ENCODE measurements at places on chromosomes 2 and 18.
A peak's percentile ranks its signal among the peaks of the same experiment; 100 is the strongest.

GRCh38 chr2:42142547-42143184 is 26.5 kb upstream of the EML4 start:
- no peak for DNase-seq

GRCh38 chr2:16622399-16622968 is 43.1 kb downstream of the CYRIA start:
- no peak for DNase-seq

DNA sequence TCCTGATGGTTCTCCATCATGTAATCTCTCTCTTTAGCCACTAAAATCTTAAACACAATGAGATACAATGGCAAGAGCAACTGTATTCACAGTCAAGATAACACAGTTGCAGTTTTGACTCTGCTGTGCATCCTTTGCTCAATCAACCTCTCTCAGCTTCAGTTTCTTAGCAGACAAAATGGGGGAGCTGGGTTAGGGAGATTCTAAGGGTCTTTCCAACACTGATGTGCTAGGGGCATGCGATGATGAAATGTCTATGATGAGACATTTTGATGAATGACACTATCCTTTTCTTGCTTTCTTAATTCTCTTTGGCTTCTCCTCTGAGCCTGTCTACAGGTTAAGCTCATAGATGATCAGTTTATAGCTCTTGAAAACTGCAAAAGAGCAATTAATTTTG is 1.1 kb downstream of the SERPINB10 start:
- DNase-seq = no peak

GRCh38 chr2:42795841-42796301 is 3.5 kb upstream of the HAAO start:
- no peak for DNase-seq

- no peak for DNase-seq
These were observed 80.3 kb downstream of the TPO start for GRCh38 chr2:1493431-1494126.

- no peak for DNase-seq
These were observed 15.8 kb downstream of the DSC1 start for GRCh38 chr18:31146809-31147208.

DNA sequence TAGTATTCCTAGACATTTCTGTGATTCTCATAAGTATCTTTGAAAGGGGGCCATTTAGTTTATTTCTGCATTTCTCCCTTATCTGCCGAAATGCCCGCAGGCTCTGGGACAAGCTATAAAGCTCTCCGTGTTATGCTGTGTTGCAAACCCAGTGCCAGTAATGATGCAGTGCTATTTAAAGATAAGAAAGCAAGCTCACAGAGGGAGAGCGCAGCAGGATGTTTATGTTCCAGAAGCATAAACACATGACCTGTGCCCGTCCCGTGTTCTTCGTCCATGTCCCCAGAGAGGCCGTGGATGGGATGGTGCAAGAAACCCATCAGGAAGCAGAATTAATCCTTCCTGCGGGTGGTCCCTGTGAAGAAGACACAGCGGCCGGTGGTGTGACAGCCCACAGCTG is 99.4 kb downstream of the NEDD4L start:
- DNase-seq = no peak

DNA sequence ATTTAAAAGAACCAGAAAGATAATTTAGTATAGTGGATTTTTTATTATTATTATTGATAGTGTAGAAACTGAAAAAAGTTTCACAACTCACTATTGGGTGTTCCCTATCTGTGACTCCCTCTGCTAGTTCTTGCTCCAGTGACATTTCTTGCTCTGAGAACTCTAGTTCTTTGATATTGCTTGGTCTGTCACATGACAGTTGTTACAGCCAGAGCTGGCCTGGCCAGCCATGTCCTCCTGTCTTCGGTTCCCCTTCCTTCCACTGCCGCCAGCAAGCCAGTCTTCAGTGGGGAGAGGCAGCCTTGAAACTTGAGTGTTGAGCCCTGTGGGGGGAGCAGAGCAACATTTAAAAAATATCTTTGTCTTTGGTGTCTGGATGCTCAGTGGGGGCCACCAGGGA is 7.6 kb upstream of the THOC1 start:
- no peak for DNase-seq

DNA sequence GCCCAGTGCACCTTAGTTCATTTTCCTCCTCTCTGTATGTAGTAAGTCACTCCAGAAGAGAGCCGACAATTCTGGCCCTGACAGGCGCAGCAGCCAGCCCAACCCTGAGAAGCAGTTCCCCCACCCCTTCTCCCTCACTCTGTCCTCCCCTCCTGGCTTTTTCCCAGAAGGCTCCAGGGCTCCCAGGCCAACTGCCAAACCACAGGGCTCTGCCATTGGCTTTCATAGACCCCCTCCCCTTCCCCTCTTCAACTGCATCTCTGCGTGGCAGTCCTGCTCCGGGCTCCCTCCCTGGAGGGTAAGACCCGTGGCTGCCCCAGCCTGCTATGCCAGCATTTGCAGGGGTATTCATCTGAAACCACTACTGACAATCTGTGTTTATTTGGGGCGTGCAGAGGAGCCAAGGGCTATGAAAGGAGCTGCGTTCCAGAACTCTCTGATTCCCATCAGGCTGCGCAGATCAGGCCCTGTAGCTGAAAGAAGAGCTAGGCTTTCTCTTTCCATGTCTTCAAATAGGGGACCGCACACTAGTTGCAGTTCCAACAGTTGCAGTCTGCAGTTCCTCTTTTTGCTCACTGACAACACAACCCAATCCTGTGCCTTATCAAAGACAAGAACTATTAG is 388.6 kb upstream of the TNP1 start:
- DNase-seq = peak; percentile 41

GRCh38 chr2:190360965-190361364 is 17.6 kb downstream of the INPP1 start:
- DNase-seq = no peak

GRCh38 chr2:180905002-180905401 is 75.4 kb upstream of the UBE2E3 start:
- DNase-seq = no peak

GRCh38 chr2:155023674-155024073 is 325.2 kb downstream of the KCNJ3 start:
- no peak for DNase-seq

DNA sequence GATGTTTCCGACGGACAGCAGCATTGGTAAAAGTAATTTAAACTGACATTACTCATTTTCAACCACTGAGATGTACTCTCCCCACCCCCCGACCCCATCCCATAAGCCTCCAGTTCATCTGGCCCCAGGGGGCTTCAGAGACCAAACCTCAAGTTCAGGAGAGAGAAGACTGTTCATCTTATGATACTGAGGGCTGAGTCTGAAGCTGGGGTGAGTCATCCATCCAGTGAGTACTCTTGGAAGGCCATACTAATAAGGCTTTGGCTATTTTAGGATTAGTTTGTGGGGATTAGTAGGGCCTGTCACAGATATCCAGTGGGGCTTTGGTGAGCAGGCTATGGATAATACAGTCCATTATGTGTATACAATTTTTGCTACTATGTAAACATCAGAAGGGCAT is 125.3 kb upstream of the APCDD1 start:
- DNase-seq = no peak

DNA sequence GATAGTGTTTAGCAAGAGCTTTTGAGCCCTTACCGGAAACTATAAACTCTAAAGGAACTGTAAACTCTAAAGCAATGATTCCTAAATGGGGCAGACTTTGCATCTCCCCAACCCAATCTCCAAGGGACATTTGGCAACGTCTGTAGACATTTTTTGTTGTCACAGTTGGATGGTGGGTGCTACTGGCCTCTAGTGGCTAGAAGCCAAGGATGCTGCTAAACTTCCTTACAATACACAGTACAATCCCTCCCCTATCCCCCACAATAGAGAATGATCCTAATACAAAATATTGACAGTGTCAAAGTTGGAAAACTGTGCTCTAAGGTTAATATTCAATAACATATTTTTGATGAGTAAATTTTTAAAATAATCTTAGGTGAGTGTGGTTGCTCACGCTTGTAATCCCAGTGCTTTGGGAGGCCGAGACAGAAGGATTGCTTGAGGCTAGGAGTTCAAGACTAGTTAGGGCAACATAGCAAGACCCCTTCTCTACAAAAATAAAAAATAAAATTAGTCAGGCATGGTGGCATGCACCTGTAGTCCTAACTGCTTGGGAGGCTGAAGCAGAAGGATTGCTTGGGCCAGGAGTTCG is 66.7 kb downstream of the PTPN4 start:
- peak; percentile 54 for DNase-seq

GRCh38 chr2:120262761-120263428 is 10.2 kb downstream of the RALB start:
- DNase-seq = peak; percentile 36

GRCh38 chr18:23718731-23719130 is 29.5 kb downstream of the LAMA3 start:
- peak; percentile 31 for DNase-seq

GRCh38 chr2:189848276-189848675 is 64.0 kb downstream of the PMS1 start:
- DNase-seq = no peak

GRCh38 chr2:73582364-73582763 is 59.9 kb downstream of the NAT8 start:
- no peak for DNase-seq

DNA sequence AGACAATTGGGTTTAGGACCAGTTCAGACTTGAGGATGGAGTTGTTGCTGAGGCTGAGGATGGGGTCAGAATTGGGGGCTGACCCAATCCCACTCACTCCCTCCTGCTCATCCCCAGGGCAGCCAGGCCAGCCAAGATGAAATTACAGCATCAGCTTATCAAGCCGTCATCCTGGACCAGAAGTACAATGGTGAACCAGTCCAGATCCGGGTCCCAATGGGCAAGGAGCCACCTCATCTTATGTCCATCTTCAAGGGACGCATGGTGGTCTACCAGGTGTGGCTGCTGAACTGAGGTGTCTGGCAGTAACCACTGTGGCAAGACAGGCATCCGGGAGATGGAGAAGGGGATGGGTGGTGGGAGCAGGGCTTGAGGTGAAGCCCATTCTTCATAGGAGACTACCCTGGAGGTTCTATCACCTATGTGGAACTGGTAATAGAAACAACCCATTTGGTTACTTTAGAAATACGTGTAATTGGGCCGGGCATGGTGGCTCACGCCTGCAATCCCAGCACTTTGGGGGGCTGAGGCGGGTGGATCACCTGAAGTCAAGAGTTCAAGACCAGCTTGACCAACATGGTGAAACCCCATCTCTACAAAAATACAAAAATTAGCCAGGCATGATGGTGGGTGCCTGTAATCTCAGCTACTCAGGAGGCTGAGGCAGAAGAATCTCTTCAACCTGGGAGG is 13.9 kb downstream of the VIL1 start:
- DNase-seq = no peak

DNA sequence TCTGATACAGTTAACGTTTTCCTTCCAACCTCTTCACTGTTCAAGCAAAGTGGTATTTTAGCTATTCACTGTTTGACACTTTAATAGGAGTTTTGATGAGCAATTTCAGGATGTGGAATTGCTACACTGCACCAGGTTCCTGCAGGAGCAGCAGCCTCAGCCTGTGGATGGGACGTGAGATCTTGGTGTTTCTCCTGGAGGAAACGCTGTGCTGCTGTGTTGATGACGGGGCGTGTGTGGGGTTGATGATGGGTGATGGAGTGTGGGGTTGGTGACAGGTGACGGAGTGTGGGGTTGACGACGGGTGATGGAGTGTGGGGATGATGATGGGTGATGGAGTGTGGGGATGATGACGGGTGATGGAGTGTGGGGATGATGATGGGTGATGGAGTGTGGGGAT is 98.9 kb downstream of the RTP5 start:
- no peak for DNase-seq

DNA sequence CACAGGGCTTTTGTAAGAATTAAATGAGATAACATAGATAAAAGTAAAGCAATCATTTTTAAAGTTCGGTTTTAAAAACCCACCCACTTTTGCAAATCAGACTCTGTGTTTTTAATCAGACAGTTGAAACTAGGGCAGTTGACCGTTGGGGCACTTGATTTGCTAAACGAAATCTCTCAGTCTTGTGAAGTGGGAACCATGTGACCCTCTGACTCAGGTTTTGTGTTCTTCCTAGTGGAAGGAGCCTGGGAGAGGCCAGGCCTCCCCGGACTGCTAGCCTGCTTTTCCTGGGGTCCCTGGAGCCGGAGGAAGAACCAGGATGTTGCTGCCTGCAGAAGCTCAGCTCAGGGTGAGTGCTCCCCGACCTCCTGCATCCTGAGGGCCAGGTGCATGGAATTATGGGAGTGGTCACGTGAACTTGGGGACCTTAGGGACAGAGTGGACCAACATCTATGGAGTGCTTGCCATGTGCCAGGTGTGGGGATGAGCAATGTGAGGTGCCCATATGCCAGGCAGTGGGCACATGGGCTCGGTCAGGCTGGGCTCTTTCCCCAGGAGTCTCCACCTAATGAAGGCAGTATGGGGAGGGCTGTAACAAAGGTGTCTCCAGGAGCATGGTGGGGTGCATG is 3.9 kb downstream of the C2orf72 start:
- no peak for DNase-seq

- no peak for DNase-seq
These were observed 1.5 kb downstream of the IKZF2 start for GRCh38 chr2:213149949-213150314.

- no peak for DNase-seq
These were observed 52.7 kb downstream of the CCDC68 start for GRCh38 chr18:54906331-54907185.

- DNase-seq = peak; percentile 87
These were observed 784 bp downstream of the ACTR1B start for GRCh38 chr2:97662895-97663625.

DNA sequence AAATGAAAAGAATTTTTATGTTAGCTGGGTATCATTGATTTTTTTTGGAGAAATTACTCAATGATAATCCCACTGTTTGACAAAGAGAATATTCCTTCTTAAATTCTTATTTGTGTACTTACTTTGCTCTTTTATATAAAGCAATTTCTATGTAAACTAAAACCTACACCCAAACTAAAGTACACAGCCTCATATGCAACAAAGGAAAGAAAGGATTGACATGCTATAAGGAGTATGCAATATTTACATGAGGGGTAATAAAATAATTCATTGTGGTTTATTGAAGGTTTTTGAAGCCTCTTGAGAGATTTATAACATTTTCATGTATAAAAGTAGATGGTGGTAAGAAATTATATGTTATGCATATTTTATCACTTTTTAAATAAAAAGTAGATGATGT is 368.5 kb downstream of the CDH7 start:
- DNase-seq = no peak

DNA sequence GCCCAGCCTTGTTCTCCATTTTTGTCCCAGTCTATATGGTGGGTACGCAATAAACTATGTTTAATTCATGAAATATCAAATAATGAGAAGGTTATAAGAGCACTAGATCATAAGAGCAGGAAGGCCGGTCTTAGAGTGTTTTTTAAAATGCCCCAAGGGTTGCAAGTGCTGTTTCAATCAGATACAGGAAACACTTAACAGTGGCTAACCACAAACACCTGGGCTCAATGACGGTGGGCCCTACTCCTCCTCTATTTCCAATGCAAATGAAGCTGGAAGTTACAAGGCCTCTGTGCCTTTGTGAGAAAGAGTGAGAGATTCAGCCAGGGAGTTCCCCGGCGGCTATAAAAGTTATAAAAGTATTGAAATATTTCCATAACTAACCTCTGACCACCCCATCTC is 18.9 kb upstream of the WDR33 start:
- peak; percentile 70 for DNase-seq

DNA sequence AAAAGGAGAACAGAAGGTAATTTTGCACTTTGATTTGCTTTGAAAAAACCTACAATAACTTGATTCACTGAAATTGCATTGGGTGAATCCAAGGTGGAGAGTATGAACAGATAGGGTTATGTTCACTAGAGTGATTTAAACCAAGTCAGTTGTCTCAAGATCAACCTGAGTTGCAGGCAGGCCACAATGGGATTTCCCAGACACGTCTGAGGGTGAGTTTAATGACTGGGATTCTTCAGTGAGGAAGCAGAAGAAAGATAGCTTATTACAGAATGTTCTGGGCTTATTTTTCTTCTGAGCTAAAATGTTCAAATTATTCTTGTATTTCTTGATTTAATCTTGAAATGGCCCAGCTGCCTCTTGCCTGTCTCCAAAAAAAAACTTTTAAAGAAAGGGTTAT is 20.1 kb downstream of the COL4A4 start:
- no peak for DNase-seq

All from ELF-1 (cell line).